ENCODE measurements at places on chromosomes 4 and X.

GRCh38 chr4:105215609-105216313 is 69.1 kb downstream of the TET2 start:
- no peak for DNase-seq

DNA sequence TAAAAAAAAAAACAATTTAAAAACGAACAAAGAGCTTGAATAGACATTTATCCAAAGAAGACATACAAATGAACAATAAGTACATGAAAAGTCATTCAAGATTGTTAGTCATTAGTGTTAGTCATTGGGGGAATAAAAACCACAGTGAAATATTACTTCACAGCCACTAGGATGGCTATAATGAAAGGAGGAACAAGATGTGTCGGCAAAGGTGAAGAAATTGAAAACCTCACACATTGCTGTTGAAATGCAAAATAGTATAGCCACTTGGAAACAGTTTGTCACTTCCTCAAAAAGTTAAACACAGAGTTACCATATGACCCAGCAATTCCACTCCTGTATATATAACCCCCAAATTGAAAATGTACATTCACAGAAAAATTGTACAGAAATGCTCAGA is 45.2 kb upstream of the SLC39A8 start:
- DNase-seq: no peak

GRCh38 chr4:156568484-156568883 is 403.1 kb downstream of the PDGFC start:
- DNase-seq: no peak

GRCh38 chrX:68672581-68673318 is 25.3 kb downstream of the STARD8 start:
- DNase-seq: no peak

GRCh38 chrX:70183091-70183490 is 5.8 kb downstream of the DGAT2L6 start:
- no peak for DNase-seq

- DNase-seq: no peak
Observed at GRCh38 chr4:34196375-34196774, 2047.9 kb downstream of the ARAP2 start.

DNA sequence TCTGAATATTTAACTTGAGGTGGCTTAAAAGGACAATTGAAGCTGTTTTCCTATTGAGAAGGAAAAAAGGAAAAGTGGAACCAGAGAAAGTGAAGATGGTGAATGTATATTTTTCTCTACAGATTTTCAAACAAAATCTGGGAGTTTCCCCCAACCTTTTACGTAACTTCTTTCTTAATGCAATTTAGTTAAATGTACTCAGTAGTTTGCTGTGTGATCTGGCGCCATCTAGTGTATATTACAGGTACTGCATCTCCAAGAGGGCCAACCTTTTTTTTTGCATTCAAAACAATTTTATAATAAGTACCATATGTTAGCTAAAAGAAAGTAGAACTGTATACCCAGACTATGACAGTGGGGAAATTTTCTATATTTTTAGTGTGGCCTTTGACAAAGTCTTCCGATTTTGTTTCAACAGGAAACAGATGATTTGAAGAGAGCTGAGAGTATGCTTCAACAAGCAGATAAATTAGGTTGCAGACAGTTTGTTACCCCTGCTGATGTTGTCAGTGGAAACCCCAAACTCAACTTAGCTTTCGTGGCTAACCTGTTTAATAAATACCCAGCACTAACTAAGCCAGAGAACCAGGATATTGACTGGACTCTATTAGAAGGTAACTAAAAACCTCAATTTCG is 82.0 kb downstream of the PLS3 start:
- no peak for DNase-seq

DNA sequence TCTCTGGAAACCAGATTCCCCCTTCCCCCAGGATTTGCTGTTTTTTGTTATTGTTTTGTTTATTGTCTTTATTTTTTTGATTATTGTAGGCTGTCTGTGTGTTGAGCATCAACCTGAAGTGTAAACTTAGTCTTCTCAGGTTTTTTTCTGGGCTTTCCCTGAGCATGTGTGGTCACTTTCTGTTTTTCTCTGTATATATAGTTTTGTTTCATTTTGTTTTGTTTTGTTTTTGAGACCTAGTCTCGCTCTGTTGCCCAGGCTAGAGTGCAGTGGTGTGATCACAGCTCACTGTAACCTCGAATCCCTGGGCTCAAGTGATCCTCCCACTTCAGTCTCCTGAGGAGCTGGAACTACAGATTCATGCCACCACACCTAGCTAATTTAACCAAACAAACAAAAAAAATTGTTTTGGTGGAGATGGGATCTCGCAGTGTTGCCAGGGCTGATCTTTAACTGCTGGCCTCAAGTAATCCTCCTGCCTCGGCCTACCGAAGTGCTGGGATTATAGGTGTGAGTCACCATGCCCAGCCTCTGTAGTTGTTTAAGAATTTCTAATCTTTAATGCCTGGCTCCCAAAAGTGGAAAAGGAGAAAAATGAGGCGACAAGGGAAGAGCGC is 9.1 kb downstream of the IL13RA1 start:
- DNase-seq: no peak

DNA sequence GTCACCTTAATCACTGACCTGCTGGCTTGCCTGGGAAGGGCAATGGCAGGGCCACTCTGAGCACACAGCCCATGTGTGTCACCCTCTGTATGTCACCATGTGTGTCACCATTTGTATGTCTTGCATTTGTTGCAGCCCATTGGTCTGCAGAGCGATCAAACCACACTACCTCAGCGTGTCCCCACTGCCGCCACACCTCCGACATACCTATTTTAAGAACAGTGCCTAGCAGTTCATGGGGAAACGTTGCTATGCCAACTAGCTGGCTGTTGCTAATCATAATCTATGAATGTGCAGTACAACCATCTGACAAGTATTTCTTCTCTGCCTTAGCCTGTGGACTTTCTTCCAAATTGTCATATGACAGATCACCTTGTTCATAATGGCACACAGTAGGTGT is 8.0 kb upstream of the CRMP1 start:
- DNase-seq: no peak

DNA sequence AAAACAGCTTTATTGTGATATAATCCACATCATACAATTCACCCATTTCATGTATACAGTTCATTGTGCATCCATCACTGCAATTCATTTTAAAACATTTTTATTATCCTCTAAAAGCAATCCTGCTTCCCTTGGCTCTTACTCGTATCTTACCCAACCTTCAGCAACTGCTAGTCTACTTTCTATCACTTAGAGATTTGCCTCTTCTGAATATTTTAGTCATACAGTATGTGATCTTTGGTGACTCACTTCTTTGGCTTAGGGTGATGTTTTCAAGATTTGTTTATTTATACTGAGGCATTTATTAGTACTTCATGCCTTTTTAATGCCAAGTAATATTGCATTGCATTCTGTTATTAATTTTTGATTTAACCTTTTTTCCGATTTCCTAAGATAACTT is 15.0 kb upstream of the MSMO1 start:
- no peak for DNase-seq

DNA sequence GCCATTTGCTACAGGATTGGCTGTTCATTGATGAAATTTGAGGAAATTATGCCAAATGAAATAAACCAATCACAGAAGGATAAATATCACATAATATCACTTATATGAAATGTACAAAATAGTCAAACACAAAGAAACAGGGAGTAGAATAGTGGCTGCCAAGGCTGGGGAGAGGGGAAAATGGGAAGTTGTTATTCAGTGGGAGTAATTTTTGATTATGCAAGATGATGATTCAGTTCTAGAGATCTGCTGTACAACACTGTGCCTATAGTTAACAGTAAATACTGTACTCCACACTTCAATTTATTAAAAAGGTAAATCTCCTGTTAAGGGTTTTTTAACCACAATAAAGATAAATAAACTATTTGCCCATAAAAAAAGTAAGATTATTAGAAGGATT is 101.1 kb downstream of the TMA16 start:
- DNase-seq: no peak

DNA sequence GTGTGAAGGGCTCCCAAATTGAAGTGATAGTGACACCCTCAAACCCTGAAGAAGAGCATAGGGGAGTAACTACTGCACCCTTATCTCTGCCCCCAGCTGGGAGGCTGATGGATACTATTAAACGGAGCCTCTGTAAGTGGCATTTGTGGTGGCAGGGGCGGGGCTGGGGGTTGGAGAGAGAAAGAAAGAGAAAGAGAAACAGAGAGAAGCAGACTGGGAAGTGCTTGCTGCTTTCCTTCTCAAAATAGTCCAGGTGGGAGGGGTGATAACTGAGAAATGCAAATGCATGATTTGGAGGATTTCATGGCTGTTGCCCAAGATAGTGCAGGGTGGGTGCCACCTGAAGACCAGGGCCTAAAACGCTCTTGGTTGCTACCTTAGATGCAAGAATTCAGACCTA is 253.5 kb upstream of the GATB start:
- peak; percentile 9 for DNase-seq

DNA sequence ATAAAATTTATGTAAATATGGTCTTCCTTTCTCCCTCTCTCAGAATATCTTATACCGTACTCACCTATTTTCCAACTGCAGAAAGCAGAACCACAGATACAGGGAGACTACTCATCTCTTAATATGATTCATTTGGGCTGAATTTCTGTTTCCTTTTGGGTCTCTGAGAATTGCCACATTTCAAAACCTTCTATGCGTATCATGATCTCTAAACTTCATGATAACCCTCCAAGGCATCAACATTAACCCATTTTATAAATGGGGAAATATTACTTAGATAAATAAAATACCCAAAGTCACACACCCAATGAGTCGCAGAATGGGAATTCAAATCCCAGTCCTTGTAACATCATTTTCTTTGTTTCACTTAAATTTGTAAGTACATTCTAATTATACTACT is 16.6 kb upstream of the PRDM8 start:
- no peak for DNase-seq

DNA sequence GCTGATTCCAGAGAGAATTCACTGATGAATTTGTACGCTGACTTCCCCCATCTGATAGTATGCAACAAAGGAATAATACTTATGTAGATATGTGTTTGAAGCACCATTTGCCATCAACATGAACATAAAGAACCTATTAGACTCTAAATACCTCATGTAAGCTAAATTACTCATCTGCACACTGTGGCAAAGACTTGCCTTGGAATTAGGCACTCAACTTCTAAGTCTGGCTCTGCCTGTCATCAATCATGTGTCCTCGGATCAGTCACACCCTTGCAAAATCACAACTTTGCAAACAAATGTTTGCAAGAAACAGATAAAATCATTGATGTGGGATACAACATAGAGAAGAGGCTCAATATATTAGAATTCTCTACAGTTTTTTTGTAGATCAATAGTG is 169.9 kb upstream of the LDB2 start:
- DNase-seq: no peak

DNA sequence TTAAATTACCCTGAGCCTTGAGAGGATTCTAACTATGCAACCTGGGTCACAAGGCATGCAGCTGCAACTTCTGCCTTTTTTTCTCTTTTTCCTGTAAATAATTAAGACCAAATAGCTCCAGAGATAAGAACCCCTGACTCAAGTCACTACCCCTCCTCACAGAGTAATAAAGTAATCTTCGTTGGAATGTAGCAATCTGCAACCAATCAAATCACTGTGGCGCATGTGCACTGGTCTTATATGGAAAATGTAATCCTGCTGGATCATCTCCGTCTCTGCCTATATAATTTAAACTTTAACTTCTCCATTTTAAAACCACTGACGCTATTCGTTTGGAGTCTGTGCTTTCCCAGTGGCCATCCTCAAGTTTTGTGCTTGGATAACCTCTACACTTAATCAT is 6.1 kb upstream of the EFHC2 start:
- DNase-seq: no peak

DNA sequence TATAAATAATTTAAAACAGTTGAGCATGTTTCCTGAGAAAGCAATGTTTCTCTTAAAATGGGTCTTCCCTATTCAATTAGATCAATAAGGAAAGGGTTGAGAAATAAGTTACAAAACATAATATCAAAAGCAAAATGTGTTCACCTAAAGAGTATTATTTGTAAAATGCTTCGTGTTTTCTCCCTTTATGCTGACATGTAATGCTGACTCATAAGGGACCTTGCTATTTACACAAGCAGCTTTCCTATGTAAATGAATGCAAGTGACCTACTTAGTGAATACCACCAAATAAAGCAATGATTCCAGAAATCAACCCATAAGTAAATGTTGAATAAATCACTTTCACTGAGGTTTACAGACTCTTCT is 91.5 kb downstream of the ELOVL6 start:
- no peak for DNase-seq

DNA sequence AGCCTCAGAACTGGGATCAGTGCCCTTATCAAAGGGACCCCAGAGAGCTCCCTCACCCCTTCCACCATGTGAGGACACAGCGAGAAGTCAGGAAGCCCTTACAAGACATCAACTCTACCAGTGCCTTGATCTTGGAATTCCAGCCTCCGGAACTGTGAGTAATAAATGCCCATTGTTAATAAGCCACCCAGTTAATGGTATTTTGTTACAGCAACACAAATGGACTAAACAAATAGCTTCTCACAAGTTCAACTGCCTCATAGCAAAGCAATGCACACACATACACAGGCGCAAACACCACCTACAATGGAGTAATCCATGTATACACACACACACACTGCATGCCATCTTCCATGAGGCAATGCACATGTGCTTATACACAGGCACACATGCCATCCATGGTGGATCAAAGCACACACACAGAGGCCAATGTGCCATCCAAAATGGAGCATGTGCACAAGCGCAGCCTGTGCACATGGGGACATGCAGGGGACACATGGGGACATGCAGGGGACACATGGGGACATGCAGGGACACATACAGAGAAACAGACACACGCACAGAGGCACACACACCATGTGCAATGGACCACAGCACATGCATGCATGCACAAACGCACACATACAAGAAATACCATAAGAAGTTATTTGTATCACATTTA is 137.6 kb upstream of the TBL1X start:
- no peak for DNase-seq

DNA sequence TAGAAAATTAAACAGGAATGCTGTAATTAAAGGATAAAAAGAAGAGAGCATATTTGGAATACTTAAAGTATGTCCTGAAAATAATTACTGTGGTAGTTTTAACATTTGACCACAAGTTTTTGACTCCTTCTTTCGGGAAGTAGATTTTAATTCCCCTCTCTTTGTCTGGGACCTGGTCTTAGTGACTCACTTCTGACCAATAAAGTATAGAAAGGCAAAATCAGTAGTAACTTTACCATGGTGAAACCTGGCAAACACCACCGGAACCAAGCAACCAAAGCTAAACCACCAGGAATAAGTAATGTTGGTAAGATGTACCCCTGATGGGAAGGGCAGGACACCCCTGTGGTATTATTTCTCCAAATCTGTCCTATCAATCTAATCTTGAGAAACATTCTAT is 314.8 kb downstream of the PDHA2 start:
- no peak for DNase-seq
